ENCODE measurements at places on chromosomes 12 and 14.

DNA sequence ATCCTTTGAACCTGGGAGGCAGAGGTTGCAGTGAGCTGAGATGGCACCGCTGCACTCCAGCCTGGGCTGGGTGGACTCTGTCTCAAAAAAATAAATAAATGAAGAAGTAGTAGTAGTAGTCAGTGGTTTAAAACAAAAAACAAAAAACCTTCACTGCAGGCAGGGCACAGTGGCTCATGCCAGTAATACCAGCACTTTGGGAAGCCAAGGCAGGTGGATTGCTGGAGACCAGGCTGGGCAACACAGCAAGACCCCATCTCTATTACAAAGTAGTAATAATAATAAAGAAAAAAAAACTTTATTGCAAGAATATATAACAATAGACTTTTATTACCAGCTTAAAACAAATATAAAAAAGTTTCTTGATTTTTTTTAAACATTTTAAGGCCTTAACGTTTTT lies 13.8 kb upstream of the NEK9 start:
- no peak for DNase-seq

- DNase-seq: no peak
Observed at GRCh38 chr14:89110110-89110509, 285.7 kb downstream of the TTC8 start.

DNA sequence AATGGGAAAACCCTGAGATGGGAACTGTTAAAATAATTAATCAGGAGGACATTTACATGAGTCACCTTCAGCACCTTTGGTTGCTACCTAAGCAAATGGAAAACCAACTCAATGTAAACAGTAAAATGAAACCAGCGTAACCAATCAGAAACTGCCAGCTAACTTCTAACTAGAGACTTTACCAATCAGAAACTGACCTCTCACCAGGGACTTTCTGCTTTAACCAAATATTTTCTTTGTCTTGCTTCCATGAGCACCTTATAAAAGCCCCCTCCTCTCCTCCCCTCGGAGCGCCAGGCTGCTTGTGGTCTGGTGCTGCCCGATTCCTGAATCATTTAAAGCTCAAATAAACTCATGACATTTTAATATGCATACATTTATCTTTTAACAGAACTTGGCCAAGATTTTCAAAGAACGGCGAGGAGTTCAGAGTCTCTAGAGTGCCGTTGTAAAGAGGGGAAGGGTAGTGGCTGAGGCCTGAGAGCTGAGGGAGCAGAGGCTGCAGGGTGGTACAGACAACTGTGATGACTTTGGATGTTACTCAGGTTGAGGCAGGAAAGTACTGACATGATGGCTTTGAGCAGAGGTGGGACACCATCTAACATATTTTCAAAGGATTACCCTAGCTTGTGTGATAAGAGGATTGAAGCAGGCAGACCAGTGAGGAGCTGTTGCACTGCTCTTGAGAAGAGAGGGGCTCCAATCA lies 183.6 kb downstream of the CRADD start:
- DNase-seq: no peak

- no peak for DNase-seq
Observed at GRCh38 chr12:26327975-26328644, 132.7 kb downstream of the SSPN start.

DNA sequence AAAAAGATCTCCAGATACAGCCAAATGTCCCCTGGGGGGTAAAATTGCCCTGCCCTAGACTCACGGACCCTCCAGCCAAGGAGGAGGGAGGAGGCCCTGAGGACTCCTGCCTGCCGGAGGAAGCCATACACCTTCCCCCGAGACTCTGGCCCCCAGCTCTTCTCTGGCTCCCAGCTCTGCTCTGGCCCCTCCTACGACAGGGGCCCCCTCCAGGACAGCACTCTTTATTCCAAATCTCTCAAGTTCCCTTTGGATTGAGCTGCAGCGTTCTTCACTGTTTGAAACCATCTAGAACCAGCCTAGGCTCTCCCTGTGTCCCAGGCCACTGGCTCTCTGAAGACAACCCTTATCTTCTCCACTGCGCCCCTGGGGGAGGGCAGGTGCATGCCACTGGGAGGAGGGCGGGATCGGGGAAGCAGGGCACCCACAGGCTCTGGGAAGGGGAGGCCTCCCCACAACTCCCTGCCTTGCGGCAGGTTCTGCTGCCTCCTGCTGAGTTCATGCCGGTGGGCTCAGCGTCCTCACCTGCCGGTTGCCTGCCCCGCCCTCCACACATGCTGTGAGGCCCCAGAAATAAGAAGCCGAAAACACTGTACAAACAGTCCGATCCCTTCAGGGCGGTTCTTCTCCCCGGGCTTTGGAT lies 112.7 kb downstream of the DICER1 start:
- no peak for DNase-seq

GRCh38 chr14:100711493-100711892 lies 15.2 kb upstream of the DLK1 start:
- DNase-seq: no peak

DNA sequence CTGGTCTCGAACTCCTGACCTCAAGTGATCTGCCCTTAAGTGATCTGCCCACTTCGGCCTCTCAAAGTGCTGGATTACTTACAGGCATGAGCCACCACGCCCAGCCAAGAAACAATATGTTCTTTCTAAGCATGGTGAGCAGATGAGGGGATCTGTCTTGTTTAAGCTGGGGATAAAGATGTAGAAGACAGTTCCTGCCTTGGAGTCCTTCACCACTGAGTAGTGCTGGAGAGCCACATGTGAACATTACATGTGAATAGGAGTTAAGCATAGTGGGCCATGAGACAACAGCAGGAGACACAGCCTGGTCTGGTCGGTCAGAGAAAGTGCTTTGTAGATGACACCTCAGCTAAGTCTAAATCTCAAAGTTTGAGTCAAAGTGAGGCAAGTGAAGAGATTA lies 26.0 kb downstream of the TMBIM6 start:
- DNase-seq: no peak

DNA sequence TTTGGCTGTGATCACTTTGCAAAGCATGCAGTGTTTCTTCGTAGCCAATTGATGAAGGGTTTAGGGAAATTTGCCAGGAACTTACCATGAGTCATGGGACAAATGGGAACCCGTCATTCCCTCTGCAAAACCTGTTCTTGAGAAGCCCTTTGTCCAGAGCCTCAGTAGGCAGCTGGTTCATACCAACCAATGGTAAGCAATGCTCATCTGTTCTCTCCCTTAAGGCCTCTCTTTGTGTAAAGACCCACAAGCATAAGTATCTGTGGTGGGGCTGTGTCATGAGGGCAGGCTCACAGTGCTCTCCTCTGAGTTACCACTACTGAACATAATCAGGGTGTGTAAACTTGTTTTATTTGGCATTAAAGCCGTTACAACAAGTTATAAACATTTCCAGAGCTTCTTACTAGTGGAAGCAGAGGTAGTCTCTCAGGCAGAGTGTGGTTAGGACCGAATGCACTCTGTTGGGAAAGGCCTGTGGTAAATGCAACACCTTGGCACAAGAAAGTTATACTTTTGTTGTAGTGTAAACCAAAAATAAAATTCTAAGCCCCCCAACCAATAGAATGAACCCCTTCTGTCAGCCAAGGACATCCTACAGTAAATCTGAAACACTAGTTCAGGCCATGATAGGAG lies 119.8 kb downstream of the SINHCAF start:
- DNase-seq: no peak

- no peak for DNase-seq
Observed at GRCh38 chr12:121751749-121752351, 39.3 kb downstream of the TMEM120B start.
